ENCODE measurements at places on chromosomes 3 and 15. TPM values are rescaled to one million over a fixed set of nuclear protein-coding genes. Genes with fewer than 3 reads are reported as not detected.
A peak's percentile ranks its signal among the peaks of the same experiment; 100 is the strongest.

DNA sequence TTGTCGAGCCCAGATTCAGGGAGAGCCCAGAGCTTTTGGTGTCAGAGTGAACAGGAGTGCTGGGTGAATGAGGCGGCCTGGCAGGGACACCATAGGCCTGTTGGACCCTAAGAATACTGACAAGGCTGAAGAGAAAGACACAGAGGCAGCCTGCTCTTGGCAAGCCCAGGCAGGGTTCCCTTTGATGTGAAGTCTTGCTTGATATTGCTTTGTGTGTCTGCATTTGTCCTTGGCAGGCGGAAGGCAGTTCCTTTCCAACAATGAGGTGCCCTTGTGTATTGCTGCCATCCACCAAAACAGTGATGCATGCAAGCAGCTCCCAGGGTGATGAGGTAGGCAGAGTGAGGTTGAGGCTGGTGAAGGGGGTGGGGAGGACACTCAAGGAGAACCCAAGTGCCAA, 152.7 kb upstream of the TSC22D2 start:
- no peak for DNase-seq

SLC22A13 gene
- total RNA-seq: 0.43 TPM

- no peak for DNase-seq
Observed at GRCh38 chr3:12379640-12380429, 91.0 kb downstream of the PPARG start.

ZMYND10 gene
- total RNA-seq: 0.97 TPM

SHC4 gene
- 3.5 TPM for total RNA-seq

DNA sequence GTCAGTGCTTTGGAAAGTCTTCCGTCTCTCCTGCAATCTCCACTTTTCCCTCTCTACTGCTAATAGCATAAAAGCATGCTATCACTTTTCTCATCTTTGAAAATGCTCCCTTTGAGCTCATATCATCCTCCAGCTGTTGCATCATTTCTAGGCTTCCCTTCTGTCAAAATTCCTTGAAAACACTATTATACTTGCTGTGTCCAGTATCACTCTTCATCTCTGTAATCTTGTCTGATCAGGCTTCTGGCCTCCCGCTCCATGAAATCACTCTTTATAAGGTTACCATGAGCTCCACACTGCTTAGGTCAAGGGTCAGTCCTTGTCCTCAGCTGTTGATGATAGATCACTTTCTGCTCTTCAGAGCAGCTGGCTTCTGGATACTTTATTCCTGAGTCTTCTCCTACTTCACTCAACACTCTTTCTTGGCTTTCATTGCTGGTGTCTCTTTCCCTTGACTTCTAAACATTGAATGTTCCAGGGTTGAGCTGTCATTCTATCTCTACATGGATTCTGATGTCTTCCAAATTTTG, 50.9 kb upstream of the SPTSSB start:
- no peak for DNase-seq

GRCh38 chr15:47041301-47041700, 676.0 kb upstream of the SEMA6D start:
- no peak for DNase-seq

DNA sequence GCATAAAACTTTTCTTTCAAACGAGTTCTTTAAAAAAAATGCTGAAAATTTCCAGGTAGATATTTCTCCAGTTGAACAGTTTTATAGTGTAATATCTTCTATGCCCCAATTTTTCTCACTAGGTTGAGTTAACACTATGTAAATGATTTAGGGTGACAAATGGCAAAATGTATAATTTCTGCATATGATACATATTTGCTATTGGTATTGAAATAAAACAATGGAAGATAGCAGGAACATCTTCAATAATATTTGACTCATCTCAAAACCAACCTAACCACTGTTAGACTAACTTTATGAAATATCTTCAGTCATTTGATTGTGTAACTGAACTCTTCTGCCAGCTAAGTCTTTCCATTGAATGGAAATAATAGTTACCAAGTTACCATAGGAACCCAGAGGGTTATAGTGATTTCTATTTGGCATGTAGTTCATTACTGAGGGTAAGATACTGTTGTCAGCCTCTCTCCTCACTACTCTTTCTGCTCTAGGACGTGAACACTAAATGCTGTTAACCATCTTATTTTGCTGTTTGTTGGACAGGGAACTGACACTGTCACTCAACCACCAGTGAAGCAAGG, 824.7 kb upstream of the NECTIN3 start:
- DNase-seq: no peak

GRCh38 chr3:107024551-107025026, 352.6 kb upstream of the CCDC54 start:
- peak; percentile 45 for DNase-seq

MTHFS gene
- 9.7 TPM for total RNA-seq

ALG1L2 gene
- 0.86 TPM for total RNA-seq

CD86 gene
- not detected for total RNA-seq

- no peak for DNase-seq
Observed at GRCh38 chr3:27714692-27715453, 7.2 kb downstream of the EOMES start.
